ENCODE measurements at places on chromosomes 7 and 10.

DNA sequence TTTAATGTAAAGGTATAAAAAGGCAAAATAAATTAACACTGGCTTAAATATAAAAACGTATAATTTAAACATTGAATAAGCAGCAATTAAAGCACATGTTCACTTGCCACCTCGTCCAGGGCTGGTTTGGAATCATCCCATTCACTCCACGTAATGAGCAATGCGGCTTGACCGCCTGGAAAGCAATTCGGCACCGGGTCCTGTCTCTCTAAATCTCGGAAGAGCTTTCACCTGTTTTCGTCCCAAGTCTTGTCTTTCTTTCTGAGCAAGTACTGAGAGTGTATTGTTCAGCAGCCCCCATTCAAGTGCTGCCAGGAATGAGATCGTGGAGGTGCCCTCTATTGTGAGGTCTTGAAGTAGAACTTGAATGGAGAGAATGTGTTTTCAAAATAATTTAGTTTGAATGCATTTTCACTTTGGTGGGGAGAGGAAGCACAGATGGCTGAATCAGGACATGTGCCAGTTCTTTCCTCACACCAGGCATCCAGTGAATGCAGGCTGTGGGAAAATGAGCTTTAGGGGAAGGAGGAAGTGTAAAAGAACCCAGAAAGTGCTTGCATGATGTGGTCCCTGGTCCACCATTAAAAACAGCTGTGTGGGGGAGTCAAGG lies 515.2 kb downstream of the REEP3 start:
- H3K4me1 ChIP-seq = no peaks in the 10 kb centered on the region
- DNase-seq = no peak
- H3K4me3 ChIP-seq = no peak overlapping the region

- H3K27me3 ChIP-seq = no peaks in the 10 kb centered on the region
- no peak overlapping the region for H3K27ac ChIP-seq
- H3K36me3 ChIP-seq = no peaks in the 10 kb centered on the region
- DNase-seq = no peak
Observed at GRCh38 chr10:102919992-102920739, 2.1 kb downstream of the CNNM2 start.

DNA sequence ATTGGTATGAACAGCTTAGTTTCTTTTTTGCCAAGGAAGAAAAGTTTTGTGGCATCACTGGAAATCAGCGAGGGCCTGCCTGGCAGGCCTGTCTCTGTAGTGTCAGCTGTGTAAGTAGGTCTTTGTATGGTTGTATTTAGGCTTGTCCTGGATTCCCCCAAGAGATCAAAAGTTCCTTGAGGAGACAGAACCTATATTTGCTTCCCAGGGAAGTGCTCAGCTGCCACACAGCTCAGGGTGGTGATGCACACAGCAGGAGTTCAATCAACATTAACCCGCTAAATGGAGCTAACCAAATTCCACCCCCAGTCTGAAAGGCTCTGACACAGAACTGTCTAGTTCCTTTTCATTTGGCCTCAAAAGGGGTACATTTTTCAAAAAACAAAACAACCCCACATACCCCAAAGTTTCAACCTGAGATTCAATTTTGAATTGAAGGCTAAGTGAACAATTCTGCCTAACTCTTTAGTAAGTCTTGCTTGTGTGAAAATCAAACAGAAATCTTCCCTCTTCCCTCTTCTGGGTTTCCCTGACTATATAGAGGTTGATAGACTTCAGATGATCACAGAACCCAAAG lies 124.4 kb downstream of the CLEC2L start:
- DNase-seq = no peak
- H3K27ac ChIP-seq = no peak overlapping the region
- no peaks in the 10 kb centered on the region for H3K27me3 ChIP-seq
- H3K4me1 ChIP-seq = peaks cover 15% of the 10 kb centered on the region
- no peak overlapping the region for H3K4me3 ChIP-seq

DNA sequence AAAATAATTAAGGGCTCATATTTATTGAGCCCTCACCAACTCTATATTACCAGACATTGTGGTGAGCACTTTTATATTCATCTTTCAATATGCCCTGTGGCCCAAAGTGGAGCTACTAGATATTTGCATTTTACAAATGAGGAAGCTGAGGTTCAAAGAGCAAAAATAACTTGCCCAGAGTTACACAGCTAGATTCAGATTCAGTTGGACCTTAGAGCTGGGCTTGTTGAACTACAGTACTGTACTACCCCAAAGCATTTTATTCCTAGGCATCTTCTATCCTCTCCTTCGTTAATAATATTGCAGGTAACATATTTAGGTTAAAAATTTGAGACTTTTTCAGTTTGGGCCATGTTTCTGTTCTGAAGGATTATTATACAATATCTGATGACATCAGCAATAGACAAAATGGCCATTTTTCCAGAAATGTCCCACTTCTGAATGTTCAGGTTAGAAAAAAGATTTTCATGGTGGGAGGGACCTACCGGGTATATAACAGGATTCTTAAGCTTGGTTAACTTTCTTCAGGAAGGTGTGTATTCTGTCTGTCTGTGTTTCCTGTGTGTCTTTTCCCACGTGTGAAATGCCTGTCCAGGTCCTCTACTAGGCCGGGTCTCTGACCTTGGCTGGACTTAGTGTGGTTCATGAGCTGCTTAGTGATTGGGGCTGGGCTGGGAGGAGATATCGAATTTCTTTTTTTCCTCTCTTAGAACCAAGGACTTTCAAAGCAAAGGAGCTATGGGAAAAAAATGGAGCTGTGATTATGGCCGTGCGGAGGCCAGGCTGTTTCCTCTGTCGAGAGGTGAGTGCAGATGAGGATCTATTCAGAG lies 13.6 kb downstream of the PRXL2A start:
- no peak for DNase-seq
- H3K4me3 ChIP-seq = no peak overlapping the region
- peaks cover 10% of the 10 kb centered on the region for H3K36me3 ChIP-seq
- no peaks in the 10 kb centered on the region for H3K4me1 ChIP-seq
- no peaks in the 10 kb centered on the region for H3K27me3 ChIP-seq

GRCh38 chr10:124157271-124157681 lies 63.9 kb upstream of the CHST15 start:
- no peak for DNase-seq
- H3K4me3 ChIP-seq = no peak overlapping the region
- H3K27me3 ChIP-seq = peaks cover 3% of the 10 kb centered on the region
- H3K4me1 ChIP-seq = peaks cover 14% of the 10 kb centered on the region
- H3K36me3 ChIP-seq = no peaks in the 10 kb centered on the region
- no peak overlapping the region for H3K27ac ChIP-seq

DNA sequence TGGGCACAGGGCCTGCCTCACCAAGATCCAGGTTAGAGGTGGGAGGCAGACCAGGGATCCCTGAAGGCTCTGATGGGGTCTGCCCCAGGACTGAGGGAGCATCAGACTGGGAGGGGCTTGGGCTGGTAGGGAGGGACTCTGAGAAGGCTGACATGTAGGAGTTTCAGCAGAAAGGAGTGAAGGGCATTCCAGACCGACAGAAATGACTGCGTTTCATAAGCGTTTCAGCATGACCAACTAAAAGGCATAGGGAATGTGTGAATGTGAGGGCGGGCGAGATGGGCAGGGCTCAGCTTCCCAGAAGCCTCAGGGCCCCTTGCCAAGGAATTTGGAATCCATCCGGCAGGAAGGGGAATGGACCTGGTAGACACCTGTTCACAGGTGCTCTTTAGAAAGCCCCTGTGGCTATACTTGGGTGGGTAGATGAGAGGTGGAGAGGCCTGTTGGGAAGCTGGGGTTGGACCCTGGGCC lies 24.9 kb upstream of the SLC29A3 start:
- no peak overlapping the region for H3K4me3 ChIP-seq
- peak; percentile 49 for DNase-seq
- peaks cover 4% of the 10 kb centered on the region for H3K27me3 ChIP-seq
- peaks cover 4% of the 10 kb centered on the region for H3K4me1 ChIP-seq

DNA sequence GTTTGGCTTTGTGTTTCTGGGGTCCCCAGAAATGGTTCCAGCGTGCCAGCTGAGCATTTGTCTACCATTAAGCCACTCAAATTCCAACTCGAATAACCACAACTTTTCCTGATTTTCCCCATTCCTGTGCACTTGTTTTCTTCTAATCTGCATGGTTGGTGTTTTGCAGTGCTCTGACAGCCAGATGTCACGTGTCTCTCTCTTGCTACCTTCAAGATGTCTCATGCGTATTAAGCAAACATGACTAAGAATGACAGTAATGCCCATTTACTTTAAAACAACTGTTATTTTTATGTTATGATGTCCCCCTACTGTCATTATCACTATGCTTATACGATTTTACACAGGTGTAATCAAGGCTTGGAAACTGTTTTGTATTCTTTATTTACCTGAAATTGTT lies 35.2 kb upstream of the MXI1 start:
- H3K36me3 ChIP-seq = no peaks in the 10 kb centered on the region
- no peak overlapping the region for H3K4me3 ChIP-seq
- no peak overlapping the region for H3K27ac ChIP-seq

GRCh38 chr7:151452680-151453325 lies 12.9 kb upstream of the CRYGN start:
- no peaks in the 10 kb centered on the region for H3K36me3 ChIP-seq

DNA sequence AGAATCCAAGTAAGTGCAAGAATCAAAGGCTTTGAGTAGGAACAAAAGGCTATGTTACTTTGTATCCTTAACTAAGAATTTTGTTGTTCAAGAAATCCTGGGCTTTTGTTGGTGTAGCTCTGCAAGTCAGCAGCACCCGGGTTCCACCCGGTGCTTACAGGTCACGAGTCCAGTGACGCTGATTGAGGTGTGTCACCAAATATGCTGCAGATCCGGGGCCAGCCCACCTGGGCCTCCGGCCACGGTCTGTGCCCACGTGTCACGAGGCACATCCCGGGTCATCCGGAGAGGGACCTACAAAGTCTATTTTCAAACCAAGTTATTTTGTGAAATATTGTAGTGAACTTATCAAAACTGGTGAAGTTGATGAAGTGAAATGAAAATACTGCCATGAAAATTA lies 103.1 kb downstream of the MGMT start:
- DNase-seq = no peak
- H3K4me1 ChIP-seq = no peaks in the 10 kb centered on the region
- H3K4me3 ChIP-seq = no peak overlapping the region
- H3K27me3 ChIP-seq = no peaks in the 10 kb centered on the region

DNA sequence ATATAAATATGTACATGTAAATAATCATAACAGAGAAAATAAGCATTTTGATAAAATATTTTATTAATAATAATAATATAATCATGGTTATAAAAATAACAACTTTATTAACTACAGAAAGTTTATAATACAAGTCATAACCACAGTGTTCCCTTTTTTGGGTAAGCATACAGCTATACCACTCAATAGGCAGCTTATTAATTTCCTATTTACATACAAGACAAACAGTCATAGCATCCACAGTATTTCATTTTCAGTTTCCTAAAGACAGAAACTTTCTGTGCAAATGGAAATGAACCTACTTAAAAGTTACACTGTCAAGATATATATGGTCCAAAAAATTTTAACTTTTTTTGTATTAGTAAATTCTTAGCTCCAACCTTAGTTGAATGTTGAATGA lies 70.9 kb downstream of the HGF start:
- H3K27me3 ChIP-seq = no peaks in the 10 kb centered on the region
- no peak for DNase-seq
- H3K36me3 ChIP-seq = no peaks in the 10 kb centered on the region
- no peaks in the 10 kb centered on the region for H3K4me1 ChIP-seq

DNA sequence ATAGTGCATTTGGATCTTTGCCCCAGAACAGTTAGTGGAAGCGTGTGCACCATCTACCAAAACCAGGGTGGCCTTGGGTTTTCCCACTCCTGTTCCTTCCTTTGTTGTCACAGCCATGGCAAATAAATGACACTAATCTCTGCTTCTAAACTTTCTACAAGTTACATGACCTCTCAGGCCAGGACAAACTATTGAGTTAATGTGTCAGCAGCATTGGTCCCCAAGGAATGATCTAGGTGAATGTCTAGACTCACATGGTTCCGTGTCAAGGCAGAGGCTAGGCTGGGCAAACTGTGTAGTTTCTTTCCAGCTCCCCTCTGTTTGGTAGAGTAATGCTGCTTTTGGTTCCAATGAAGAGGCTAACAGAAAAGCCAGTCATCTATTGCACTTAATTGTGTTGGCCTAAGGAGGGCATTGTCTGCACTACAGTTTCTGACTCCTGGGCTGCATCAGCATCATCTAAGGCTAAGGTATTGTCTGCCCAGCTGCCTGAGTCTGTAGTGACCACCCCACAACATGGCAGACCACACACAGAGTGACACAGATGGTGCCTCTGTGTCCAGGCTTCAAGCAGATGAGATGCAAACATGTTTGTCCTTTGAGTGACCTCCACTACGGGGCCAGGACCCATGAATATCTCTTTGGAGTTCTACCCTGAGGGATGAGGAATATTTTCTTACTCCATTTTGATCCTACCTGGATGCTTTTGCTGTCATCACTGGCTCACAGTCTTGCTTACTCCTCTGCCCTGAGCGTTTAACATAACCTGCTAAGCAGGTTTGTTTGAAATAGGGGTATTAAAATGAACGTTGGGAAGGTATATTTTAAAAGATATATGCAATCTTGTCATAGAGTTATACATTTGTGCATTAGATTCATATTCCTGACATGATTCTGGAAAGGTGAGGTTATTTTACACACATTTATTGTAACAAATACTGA lies 1.7 kb downstream of the CYP3A4 start:
- no peak overlapping the region for H3K27ac ChIP-seq
- H3K4me1 ChIP-seq = peaks cover 15% of the 10 kb centered on the region
- H3K36me3 ChIP-seq = no peaks in the 10 kb centered on the region
- DNase-seq = no peak
- no peak overlapping the region for H3K4me3 ChIP-seq
- no peaks in the 10 kb centered on the region for H3K27me3 ChIP-seq

GRCh38 chr7:138075350-138075749 lies 909 bp upstream of the AKR1D1 start:
- DNase-seq = no peak
- no peaks in the 10 kb centered on the region for H3K27me3 ChIP-seq
- no peaks in the 10 kb centered on the region for H3K36me3 ChIP-seq
- no peaks in the 10 kb centered on the region for H3K4me1 ChIP-seq

Data from keratinocyte (primary cell).